ENCODE measurements at places on chromosomes 3 and 15.
A peak's percentile ranks its signal among the peaks of the same experiment; 100 is the strongest.

GRCh38 chr3:149174901-149175300 is 45.5 kb downstream of the HPS3 start:
- DNase-seq, result no peak

- DNase-seq, result no peak
Measured at GRCh38 chr15:61649046-61649445, 411.2 kb downstream of the VPS13C start.

- no peak for DNase-seq
Measured at GRCh38 chr3:57956119-57956832, 51.9 kb upstream of the FLNB start.

- DNase-seq, result peak; percentile 57
Measured at GRCh38 chr15:56242576-56243162, 1.0 kb downstream of the RFX7 start.

DNA sequence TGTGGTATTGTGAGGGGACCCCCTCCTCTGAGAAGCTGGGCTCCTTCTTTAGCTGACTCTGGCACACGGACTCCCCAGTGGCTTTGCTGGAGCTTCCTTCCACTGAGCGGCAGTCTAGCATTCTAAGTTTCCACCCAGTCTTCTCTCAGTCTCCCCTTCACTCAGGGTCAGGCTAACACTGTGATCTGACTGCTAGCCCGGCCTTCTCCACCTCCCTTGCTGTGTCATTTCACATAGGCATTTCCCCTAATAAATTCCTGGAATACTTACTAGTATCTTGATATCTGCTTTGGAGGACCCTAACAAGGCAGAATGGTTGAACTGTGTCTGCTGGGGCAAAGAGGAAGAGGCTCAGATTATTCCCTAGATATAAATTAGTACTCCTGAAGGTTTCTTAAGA is 106.2 kb upstream of the THBS1 start:
- DNase-seq, result peak; percentile 12

- no peak for DNase-seq
Measured at GRCh38 chr15:82674873-82675272, 27.7 kb upstream of the CPEB1 start.

GRCh38 chr3:138254216-138254615 is 67.1 kb downstream of the ARMC8 start:
- no peak for DNase-seq

DNA sequence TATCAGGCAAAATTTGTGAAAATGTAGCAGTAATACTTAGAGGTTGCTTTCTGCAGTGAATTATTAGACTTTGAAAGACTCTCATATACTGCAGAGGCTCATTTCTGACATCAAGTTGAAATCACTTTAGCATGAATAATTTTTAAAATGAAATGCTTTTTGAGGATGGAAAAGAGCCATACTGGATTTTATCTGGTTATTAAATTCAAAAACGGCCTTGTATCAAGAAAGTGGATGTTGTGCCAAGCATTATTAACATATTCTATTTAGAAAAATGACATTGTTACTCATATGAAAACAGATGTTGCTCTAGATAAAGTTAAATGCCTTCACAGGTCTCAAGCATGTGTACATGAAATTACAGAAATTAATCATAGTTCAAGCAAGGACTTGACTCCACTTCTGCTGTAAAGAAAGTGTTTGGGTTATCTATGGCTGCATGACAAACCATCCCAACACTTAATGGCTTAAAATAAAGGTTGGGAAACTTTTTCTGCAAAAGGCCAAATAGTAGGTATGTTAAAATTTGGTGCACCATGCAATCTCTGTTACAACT is 64.5 kb upstream of the ZNF280D start:
- DNase-seq, result no peak

- DNase-seq, result no peak
Measured at GRCh38 chr15:76999996-77000395, 5.1 kb downstream of the PSTPIP1 start.

GRCh38 chr3:178986456-178986855 is 85.2 kb downstream of the ZMAT3 start:
- no peak for DNase-seq

- DNase-seq, result no peak
Measured at GRCh38 chr3:119681279-119681678, 4.1 kb upstream of the COX17 start.

- DNase-seq, result no peak
Measured at GRCh38 chr3:140296796-140297352, 361.9 kb downstream of the CLSTN2 start.

GRCh38 chr3:156610154-156610553 is 55.2 kb upstream of the SSR3 start:
- no peak for DNase-seq

DNA sequence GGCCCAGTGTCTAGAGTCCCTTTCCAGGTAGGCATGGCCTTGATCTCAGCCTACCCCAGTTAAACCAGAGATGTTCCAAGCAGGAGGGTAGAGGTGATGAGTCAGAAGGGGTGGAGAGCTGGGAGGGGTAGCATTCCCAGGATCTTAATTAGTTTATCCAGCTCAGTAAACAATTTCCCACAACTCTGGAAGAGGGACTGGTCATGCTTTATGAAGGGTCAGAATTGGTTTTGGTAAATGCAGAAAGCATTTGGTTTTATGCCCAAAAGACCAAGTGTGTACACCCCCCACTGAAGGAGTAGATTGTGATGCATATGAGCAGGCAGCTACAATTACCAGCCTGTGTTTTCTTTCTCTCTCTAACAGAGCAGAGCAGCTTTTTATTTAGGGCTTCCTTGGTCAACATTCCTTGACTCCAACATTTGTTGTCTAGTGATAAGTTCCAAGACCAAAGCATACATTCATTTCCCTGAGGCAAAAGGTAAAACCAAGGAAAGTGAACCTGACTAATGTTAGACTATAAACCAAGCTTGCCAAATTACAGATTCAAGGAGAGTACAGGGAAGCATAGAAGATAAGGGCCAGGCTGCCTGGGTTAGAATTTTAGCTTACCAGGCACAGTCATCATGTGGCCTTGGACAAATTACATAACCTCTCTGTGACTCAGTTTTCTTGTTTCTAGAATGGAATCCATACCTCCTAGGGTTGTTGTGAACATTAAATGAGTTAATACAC is 17.6 kb downstream of the EXOSC7 start:
- peak; percentile 54 for DNase-seq

DNA sequence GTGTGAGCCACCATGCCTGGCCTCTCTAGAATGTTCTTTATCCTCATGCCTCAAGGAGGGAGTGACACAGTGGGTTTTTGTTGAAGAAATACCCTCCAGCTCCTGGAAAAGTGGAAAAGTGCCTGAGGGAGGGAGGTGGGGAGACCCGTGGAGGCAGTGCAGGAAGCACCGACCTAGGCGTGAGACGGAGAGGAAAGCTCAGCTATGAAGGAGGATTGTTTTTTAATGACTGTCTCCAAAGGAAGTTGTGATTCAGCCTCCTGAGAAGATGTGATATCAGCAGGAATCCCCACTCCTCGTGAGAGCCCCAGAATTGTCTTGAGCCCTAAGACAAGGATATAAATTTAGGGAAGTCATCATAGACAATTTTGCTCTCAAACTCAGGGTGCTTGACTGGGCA is 21.7 kb downstream of the RPLP1 start:
- no peak for DNase-seq

- no peak for DNase-seq
Measured at GRCh38 chr15:48077616-48078184, 43.1 kb upstream of the SLC24A5 start.

DNA sequence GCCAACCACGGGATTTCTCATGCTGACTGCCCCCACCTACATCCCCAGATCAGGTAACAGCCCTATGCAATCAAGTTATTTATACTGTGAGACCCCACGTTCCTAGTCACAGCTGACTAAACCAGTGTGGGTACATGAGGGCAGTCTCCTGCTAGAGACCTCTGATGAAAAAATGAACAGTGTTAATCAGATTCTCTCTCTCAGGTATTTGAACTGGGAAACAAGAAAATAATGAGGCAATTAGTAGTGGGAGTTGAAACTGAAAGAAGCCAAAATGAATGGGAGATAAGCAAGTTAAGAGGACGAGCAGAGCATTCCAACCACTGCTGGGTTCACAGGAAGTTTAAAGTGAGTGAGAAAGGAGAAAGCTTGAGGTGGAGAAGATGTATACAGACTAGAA is 98.5 kb upstream of the MYO5C start:
- peak; percentile 3 for DNase-seq

- peak; percentile 40 for DNase-seq
Measured at GRCh38 chr3:120682095-120682681, at the start of gene HGD. HGD (minus strand) TSS chr3:120682239; CDS start chr3:120682111, 128 bp downstream.

DNA sequence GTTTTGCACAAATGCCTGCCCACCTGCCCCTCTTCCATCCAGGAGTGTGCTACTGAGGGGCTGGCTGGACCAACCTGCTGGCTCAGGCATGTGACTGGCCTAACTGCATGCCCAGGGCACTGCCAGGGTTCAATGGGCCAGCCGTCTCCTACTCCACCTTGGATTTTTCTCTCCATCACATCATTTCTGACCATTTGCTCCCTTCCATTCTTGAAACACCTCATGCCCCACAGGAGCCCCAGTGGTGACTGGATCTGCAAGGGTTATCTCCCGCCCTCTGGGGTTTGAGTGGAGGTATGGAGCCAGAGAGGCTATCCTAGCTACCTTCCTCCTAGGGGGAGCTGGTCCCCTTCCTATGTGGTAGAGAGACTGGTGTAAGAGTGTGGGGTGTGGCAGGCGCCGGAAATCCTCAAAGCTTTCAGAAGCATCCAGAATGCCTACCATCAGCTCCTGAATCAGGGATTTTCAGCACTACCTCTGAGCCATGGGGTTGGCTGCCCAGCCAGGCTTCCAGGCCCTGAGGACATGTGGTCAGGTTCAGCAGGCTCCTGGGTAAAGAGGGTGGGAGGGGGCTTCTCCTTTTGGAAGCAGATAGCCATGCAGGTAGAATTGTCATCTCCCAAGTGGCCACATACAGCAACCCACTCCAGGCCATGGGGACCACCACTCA is 2.9 kb upstream of the MANF start:
- DNase-seq, result peak; percentile 51

DNA sequence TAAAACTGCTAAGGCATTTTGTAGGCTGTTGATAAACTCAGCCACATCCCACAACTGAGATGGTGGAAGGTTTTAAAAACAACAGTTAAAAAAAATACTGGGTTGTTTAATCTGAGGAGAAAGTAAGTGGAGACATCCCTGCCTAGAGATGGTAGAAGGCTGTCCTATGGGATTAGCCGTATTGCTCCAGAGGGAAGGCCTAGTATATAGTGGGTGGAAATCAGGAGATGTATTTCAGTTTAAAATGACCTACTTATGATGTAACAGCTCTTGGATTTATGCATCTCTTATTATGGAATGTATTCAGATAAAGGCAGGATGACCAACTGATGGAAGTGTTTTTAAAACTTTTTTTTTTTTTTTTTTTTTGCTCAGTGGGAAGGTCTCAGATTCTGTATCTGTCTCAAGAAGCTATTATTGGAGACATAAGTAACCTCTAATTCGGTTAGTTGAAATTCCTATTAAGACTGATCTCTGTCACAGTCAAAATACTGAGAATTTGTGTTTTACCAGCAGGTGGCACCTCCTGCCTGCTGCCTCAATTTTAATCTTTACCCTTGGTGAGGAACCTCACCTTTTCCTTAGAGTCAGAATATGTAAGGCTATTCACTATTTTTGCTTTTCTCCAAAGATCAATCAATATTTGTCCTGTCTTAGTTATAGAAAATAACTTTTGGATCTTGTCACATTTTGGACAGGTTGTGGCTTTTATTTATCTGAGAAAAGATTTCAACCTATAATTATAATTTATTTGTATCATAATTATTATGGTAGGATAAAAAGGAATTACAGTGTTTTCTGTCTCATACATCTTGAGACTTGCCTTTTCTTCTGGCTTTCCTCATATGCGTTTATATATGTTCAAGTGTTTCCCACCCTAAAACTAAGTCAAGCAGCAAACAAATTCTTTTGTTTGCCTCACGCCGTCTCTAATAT is 63.0 kb downstream of the VPS8 start:
- DNase-seq, result peak; percentile 47

DNA sequence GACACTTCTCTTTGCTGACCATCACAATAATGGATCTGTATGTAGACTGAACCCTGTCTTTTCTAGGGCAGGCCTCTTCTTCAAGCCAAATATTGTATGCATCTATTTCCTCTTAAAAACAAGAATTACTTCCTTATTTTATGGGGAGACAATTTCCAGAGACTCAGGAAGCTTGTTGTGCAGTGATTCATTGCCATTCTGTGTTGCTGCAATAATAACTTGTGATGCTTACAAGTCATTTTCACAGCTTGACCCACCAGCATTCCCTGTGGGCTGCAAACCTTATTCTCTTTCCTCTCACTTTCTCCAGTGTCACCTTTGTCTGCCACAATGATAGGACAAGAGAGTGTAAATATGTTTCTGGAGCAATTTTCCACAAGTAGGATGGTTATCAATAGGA is 276.7 kb upstream of the SGO1 start:
- DNase-seq, result no peak

DNA sequence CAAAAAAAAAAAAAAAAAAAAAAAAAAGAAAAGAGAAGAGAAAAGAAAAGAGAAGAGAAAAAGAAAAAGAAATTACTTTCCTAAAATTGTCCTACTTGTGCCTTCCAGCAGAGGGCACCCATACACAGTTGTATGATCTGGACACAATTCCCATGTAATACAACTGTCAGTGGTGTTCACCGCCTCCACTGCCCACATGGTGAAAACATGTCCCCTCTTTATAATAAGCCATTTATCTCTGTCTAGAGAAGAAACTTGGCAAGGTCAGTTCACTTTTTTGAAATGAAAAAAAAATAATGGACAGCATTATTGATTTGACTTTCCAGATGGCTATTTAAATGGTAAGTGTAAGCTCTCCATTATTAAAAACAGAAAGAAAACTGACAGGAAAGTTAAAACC is 459.4 kb downstream of the GBE1 start:
- peak; percentile 4 for DNase-seq

DNA sequence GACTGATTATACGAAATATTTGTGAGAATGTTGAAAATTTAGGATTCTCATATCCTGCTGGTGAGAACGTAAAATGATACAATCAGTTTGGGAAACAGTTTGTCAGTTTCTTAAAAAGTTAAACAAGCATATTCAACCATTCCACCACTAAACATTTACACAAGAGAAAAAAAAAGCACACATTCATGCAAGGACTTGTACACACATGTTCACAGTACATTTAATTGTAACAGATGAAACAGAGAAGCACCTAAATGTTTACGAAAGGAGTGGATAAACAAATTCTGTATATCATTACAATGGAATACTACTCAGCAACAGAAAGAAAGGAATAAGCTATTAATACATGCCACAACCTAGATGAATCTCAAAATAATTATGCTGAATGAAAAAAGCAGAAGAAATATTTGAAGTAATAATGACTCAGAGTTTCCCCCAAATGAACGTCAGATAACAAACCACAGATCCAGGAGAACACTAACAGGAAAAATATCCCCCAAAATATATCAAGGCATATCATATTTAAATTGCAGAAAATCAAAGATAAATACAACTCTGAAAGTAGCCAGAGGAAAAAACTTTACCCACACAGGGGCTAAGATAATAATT is 14.3 kb downstream of the ANKRD28 start:
- no peak for DNase-seq

GRCh38 chr3:166114448-166114847 is 277.2 kb upstream of the BCHE start:
- no peak for DNase-seq

GRCh38 chr3:19702416-19703078 is 231.5 kb downstream of the EFHB start:
- peak; percentile 77 for DNase-seq

All from ELF-1 (cell line).